ENCODE measurements at places on chromosomes 6 and 20.

GRCh38 chr20:11546939-11547338 is 370.8 kb upstream of the BTBD3 start:
- DNase-seq = no peak

GRCh38 chr20:3166338-3166912 is 6.8 kb upstream of the FASTKD5 start:
- DNase-seq = no peak

- DNase-seq = no peak
Observed at GRCh38 chr20:44271915-44272663, 25.0 kb downstream of the GDAP1L1 start.

GRCh38 chr20:62143957-62144825 is 622 bp downstream of the SS18L1 start:
- no peak for DNase-seq

DNA sequence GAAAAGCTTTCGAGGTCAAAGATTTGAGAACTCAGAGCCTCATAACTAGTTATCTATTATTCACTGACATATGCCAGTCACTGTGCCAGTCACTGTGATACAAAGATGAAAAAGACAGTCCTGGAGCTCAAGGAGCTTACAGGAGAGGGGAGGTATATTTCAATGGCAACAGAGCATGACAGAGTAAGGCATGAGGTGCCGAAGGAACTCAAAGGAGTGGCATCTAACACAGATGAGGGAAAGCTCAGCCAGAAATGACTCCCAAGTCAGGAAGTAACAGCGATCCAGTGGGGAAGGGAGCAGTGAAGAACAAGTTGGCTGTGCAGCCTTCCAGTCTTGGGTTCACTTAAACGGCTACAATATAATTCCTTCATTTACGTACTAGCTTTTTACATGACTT is 46.6 kb downstream of the DTNBP1 start:
- no peak for DNase-seq

- no peak for DNase-seq
Observed at GRCh38 chr6:162092816-162093502, 634.6 kb downstream of the PRKN start.

DNA sequence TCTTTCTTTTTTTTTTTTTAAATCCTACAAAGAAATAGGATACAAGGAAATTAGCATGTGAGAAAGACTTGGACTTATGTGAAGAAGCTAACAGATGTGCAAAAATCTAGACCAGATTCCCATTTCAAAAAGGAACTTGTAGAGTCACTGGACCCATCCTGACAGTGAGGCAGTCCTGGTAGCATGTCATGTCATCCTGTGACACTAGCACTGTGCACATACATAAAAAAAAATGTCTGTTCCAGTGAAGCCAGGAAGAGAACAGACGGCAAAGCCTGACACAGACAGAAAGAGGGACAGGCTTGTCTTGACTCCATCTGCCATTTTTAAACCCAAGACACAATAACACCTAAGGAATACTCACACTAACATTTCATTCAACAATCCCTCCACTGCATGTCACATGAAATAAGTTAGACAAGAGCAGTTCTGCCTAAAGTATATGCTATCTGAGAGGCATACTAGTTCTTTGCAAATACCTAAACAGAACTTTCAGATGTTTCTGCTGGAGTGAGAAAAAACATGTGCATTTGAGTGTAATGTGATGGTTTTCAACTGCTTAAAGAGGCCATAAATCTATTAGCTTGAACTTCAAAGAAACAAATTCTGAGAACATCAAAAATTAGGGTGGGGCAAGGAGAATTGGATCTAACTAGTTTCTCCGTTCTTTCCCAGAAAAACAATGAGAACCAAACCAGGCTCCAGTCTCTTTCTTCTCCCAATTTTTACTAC is 159.6 kb downstream of the BACH2 start:
- no peak for DNase-seq
